ENCODE measurements at places on chromosomes 4 and X. TPM values are rescaled to one million over a fixed set of nuclear protein-coding genes. Genes with fewer than 3 reads are reported as not detected.

DNA sequence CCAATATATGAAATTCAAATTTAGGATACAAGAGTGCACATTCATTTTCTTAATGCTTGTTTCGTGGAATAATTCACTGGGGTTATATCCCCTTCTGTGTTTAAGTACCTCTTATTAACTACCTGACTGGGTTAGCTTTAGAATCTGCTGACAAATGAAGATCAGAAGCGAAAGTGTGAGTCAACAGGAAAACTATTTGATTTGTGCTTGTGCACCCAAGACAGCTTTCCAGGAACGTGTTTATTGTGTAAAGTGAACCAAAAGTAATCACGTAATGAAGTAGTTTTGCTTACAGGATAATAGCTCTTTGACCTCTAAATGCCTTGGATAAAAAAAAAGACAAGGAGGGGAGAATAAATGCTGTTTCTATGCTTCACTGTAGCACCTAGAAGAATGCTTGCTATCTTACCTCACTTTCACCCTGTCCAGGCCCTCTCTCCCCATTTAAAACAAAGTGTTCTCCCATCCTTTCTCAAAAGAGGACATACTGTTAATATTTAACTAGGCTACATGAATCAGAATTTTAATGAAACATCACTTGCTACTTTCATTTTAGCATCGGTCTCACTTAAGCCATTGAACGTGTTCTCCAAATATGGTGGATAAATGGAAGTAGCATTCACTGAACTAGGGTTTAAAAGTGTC, 141.9 kb downstream of the THOC2 start:
- H3K27me3 ChIP-seq, result no peaks in the 10 kb centered on the region
- H3K4me3 ChIP-seq, result peak overlapping the region; percentile 20

- H3K4me3 ChIP-seq, result no peak overlapping the region
- no peaks in the 10 kb centered on the region for H3K36me3 ChIP-seq
- no peak for DNase-seq
Measured at GRCh38 chrX:116238093-116238492, 67.5 kb downstream of the AGTR2 start.

The SERTM2 gene
- not detected for total RNA-seq

The STK26 gene
- 66.0 TPM for total RNA-seq

The FNIP2 gene
- total RNA-seq, result 19.2 TPM

The CXCL6 gene
- total RNA-seq, result not detected

The PLP1 gene
- total RNA-seq, result not detected
